Liver (tissue), 10 donors: ENCODE measurements at places on chromosomes 1 and 21. TPM values are rescaled to one million over a fixed set of nuclear protein-coding genes. Genes with fewer than 3 reads are reported as not detected.
A peak's percentile ranks its signal among the peaks of the same experiment; 100 is the strongest.

The RNU1-2 gene
- under 0.01 TPM for total RNA-seq

DNA sequence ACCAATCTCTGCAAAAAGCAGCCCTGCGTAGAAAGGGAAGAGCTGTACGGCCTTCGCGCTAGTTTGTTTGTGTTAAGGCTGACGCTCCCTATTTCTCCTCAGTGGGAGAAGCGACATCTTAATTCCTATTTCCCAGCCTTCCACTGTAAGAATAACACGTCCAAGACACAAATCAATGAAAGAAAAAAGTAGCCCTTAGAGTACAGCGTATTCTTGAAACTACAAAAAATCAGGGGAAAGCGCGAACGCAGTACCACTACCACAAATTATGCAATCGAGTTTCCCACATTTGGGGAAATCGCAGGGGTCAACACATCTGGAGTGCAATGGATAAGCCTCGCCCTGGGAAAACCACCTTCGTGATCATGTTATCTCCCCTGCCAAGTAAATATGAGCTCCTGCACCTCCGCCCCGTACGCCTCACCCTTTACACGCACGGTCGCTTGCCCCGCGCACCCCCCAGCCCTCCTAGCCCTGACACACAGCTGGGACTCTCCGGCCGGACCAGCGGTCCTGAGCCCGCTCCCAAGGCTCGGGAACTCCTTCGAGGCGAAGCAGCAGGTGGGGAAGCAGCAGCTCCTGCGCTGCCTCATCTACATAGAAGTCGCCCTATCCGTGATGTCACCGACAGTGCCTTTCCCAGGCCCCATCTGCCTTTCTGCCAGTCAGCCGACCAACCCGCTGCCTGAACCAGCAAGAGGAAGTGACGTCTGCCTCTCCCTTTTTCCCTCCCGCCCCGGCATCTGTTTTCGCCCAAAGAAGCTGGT lies 94.7 kb downstream of the PPIAL4G start:
- no peaks in the 10 kb centered on the region for H3K36me3 ChIP-seq
- no peaks in the 10 kb centered on the region for H3K27me3 ChIP-seq
- peak; percentile 87 for DNase-seq
- H3K27ac ChIP-seq: peak overlapping the region; percentile 91
- peak overlapping the region; percentile 67 for H3K4me3 ChIP-seq
- no peaks in the 10 kb centered on the region for H3K4me1 ChIP-seq

DNA sequence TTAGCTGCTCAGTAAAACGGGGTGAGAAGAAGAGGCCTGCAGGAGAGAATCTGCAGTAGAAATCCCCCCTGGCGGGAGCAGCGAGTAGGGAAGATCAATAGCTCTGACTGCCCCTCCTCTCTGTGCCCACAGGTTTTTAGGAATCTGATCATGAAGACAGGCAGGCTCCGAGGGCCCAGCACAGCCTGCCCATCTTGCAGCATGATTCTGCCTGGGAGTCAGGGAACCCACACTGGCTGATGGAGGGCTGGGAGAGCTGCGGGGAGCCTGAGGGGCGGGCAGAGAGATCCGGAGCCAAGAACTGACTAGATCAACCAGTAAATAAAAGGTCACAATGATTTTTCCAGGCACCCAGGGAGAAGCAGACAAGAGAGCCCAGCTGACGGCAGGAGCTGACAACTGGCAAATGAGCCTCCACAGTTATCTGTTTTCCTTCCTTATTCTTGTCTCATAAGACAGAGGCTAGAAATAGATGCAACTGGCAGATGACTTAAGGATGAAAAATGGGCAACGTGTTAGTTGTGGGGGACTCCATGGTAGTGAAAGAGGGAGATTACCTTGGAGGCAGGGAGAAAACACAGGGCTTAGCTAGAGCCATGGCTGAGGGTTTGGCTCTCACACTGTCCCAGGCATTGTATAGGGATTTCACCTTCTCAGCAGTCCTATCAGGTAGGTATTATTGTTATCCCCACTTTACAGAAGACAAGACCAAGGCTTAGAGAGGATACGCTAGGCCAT lies 116.2 kb downstream of the PLXNA2 start:
- no peaks in the 10 kb centered on the region for H3K4me1 ChIP-seq
- no peak for DNase-seq
- no peaks in the 10 kb centered on the region for H3K36me3 ChIP-seq
- H3K27me3 ChIP-seq: no peaks in the 10 kb centered on the region

The PLA2G2A gene
- total RNA-seq: 441 TPM

- no peaks in the 10 kb centered on the region for H3K27me3 ChIP-seq
- H3K4me3 ChIP-seq: no peak overlapping the region
- no peaks in the 10 kb centered on the region for H3K4me1 ChIP-seq
- no peak overlapping the region for H3K27ac ChIP-seq
Measured at GRCh38 chr1:212559929-212560328, 48.6 kb upstream of the ATF3 start.

GRCh38 chr21:45981151-45982091 lies at the start of gene COL6A1:
TSS of gene COL6A1 (plus strand) at chr21:45981770. CDS start at chr21:45981851, 81 bp downstream.
- no peak for DNase-seq
- H3K4me1 ChIP-seq: peaks cover 18% of the 10 kb centered on the region
- peak within 1 kb of the TSS; percentile 67 for H3K4me3 ChIP-seq
- H3K27me3 ChIP-seq: no peaks in the 10 kb centered on the region

The KCNN3 gene
- 0.17 TPM for total RNA-seq

- no peaks in the 10 kb centered on the region for H3K27me3 ChIP-seq
- H3K4me1 ChIP-seq: no peaks in the 10 kb centered on the region
- no peaks in the 10 kb centered on the region for H3K36me3 ChIP-seq
Measured at GRCh38 chr21:37342046-37342632, 24.4 kb upstream of the DYRK1A start.

DNA sequence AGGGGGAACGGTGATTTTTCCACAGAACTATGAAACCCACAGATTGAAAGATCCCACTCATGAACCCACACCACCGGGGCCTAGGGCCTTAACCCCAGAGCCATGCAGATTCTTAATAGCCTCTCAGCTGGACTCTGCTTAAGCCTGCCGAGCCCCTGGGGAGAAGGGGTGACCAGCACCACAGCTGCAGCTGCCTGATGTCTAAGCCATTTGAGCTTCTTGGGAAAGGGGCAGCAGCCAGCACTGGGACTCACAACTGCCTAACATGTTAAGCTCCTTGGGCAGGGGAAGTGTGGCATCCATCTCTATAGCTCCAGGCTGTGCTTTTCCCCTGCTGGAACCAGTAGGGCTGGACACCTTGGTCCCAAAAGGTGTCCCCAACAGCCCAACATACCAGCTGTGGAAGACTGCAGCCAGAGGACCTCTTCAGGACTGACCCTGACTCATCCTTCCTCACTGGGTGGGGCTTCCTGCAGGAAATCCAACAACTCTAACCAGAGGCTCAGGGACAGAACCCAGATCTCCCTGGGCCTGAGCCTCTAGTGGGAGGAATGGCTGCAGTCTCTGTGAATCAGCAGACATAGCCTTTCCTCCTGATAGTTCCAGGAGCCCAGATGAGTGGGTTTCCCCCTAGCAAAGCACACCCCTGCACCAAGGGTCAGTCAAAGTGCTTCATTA lies 34.6 kb upstream of the FMO3 start:
- no peaks in the 10 kb centered on the region for H3K36me3 ChIP-seq
- no peak for DNase-seq

The NFASC gene
- total RNA-seq: 0.23 TPM

The WLS gene
- total RNA-seq: 12.5 TPM

GRCh38 chr1:202967684-202968281 lies 726 bp upstream of the CYB5R1 start:
- peaks cover 9% of the 10 kb centered on the region for H3K36me3 ChIP-seq
- H3K27ac ChIP-seq: peak overlapping the region; percentile 67
- H3K27me3 ChIP-seq: no peaks in the 10 kb centered on the region
- DNase-seq: no peak

GRCh38 chr1:56983484-56983883 lies 17.7 kb upstream of the C8B start:
- H3K36me3 ChIP-seq: no peaks in the 10 kb centered on the region
- no peaks in the 10 kb centered on the region for H3K27me3 ChIP-seq
- DNase-seq: no peak
- no peak overlapping the region for H3K27ac ChIP-seq
- no peaks in the 10 kb centered on the region for H3K4me1 ChIP-seq

GRCh38 chr1:72485801-72486200 lies 203.5 kb upstream of the NEGR1 start:
- no peaks in the 10 kb centered on the region for H3K36me3 ChIP-seq
- no peaks in the 10 kb centered on the region for H3K27me3 ChIP-seq
- H3K4me3 ChIP-seq: no peak overlapping the region
- H3K27ac ChIP-seq: no peak overlapping the region
- DNase-seq: no peak

GRCh38 chr1:9207086-9207485 lies 27.5 kb upstream of the H6PD start:
- H3K27me3 ChIP-seq: peaks cover 2% of the 10 kb centered on the region
- H3K36me3 ChIP-seq: no peaks in the 10 kb centered on the region
- no peak for DNase-seq
- no peaks in the 10 kb centered on the region for H3K4me1 ChIP-seq

The SHISAL2A gene
- total RNA-seq: 0.14 TPM

The CHD5 gene
- 0.08 TPM for total RNA-seq

The TAS1R1 gene
- not detected for total RNA-seq

The OPRD1 gene
- total RNA-seq: not detected

The PPOX gene
- total RNA-seq: 106 TPM

DNA sequence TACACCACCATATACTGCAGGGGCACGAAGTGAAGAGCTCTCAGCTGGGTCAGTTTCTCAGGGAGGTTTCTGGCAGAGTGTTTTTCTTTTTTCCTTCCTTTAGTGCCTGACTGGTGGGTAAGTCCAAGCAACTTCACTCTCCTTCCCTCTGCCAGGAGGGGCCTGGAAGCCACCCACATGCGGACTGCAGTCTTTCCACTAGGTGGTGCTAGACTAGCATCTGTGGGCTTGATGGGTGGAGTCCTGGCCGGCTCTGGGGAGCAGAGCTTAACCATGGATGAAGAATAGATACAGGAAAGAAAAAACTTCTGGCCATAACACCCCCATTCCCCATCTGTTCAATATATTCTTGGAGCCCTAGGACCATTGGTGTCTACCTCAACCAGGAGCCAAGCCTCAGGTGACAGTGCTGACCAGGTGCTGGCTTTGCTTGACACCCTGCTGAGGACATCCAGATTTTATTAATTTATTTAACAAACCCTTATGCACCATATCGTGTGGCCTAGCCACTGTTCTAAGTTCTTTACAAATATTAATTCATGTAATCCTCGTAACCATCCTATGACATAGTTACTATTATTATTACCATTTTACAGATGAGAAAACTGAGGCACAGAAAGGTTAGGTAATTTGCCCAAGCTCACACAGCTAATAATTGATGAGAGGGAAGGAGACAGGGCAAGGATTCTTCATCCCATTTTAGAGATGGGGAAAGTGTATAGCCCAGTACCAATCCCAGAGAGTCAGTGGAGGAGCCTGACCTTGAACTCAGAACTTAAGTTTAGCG lies 126.7 kb upstream of the CSF3R start:
- peak; percentile 49 for DNase-seq
- H3K27me3 ChIP-seq: no peaks in the 10 kb centered on the region
- H3K4me3 ChIP-seq: no peak overlapping the region
- H3K4me1 ChIP-seq: no peaks in the 10 kb centered on the region

GRCh38 chr1:245177071-245177900 lies 22.5 kb downstream of the KIF26B start:
- no peaks in the 10 kb centered on the region for H3K36me3 ChIP-seq
- no peaks in the 10 kb centered on the region for H3K4me1 ChIP-seq
- H3K4me3 ChIP-seq: no peak overlapping the region
- DNase-seq: no peak
- H3K27me3 ChIP-seq: no peaks in the 10 kb centered on the region

GRCh38 chr1:238469146-238469631 lies 578.5 kb upstream of the ZP4 start:
- no peak overlapping the region for H3K4me3 ChIP-seq
- H3K27me3 ChIP-seq: no peaks in the 10 kb centered on the region
- no peaks in the 10 kb centered on the region for H3K4me1 ChIP-seq
- no peak for DNase-seq

- H3K4me3 ChIP-seq: no peak overlapping the region
- H3K36me3 ChIP-seq: no peaks in the 10 kb centered on the region
- no peak for DNase-seq
- H3K4me1 ChIP-seq: no peaks in the 10 kb centered on the region
- peak overlapping the region; percentile 13 for H3K27ac ChIP-seq
Measured at GRCh38 chr21:41369920-41370839, 8.4 kb downstream of the MX2 start.

DNA sequence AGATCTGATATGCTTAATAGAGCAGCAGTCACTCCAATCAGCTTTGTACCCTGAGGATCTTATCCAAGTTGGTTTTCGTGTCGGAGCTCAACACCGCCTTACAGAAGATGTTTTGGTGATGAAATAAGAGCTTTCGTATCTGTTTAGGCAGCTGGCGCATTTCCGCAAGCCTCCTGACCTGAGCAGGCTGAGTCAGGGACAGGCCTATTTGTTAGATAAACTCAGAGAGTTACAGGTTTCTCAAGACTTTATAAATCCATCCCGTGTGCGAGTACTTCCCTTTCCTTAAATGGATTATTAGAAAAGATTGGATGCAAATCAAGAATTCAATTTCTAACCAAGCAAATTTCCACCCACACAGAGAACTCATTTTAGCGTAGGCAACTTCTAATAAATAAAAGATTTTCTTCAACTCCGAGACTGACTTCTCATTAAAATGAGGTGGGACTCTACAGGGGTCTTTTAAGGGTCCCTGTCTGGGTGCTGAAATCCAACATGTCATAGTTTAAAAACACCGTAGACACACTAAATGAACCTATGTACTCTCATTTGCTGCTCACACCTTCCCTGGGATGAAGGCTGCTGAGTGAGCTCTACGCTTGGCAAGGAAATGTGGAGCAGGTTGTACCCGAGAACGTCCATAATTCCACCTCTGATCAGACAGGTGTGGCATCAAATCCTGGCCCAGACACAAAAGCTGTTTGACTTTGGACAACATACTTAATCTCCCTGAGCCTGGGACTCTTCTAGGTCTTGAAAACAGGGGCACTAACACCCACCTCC lies 106.9 kb upstream of the F3 start:
- no peaks in the 10 kb centered on the region for H3K36me3 ChIP-seq
- DNase-seq: no peak
- H3K27me3 ChIP-seq: no peaks in the 10 kb centered on the region
- H3K4me3 ChIP-seq: no peak overlapping the region
- no peaks in the 10 kb centered on the region for H3K4me1 ChIP-seq

DNA sequence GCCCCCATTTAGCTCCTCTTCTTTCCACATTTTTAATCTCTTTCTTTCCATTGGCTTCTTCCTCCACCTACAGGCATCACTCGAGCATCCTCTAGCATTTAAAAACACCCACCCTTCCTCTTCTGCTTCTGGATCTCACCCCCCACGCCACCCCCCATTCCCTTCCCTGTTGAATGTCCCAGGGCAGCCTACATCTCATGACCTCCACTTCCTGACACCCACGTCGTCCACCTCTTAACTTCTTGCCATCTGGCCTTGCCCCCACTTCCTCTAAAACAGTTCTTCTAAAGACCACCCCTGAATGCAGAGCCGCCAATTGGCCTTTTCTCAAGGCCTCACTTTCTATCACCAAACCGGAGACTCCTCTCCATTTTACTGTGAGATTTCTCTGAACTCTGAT lies 6.1 kb upstream of the ETNK2 start:
- H3K4me3 ChIP-seq: no peak overlapping the region
- peaks cover 19% of the 10 kb centered on the region for H3K4me1 ChIP-seq
- no peaks in the 10 kb centered on the region for H3K27me3 ChIP-seq
- H3K27ac ChIP-seq: no peak overlapping the region

The KMO gene
- 10.2 TPM for total RNA-seq
